H54 (cell line): ENCODE measurements at places on chromosomes 6 and 20.

- no peak for DNase-seq
Measured at GRCh38 chr6:112202639-112203341, 51.6 kb downstream of the LAMA4 start.

DNA sequence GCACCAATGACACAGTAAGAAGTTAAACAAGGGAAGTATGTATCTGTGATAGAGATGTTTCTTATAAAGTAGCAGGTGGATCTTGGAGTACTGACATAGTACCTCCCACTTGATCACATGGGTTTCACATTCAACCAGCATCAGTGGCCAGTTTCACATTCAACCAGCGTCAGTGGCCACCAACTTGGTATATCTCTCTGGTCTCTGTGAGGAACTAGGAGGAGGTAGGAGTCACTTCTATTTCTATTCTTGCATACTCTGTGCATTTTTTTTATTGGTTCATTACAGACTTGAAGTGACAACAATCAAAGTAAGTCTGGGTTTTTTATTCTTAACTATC is 200.3 kb upstream of the SIM1 start:
- no peak for DNase-seq

DNA sequence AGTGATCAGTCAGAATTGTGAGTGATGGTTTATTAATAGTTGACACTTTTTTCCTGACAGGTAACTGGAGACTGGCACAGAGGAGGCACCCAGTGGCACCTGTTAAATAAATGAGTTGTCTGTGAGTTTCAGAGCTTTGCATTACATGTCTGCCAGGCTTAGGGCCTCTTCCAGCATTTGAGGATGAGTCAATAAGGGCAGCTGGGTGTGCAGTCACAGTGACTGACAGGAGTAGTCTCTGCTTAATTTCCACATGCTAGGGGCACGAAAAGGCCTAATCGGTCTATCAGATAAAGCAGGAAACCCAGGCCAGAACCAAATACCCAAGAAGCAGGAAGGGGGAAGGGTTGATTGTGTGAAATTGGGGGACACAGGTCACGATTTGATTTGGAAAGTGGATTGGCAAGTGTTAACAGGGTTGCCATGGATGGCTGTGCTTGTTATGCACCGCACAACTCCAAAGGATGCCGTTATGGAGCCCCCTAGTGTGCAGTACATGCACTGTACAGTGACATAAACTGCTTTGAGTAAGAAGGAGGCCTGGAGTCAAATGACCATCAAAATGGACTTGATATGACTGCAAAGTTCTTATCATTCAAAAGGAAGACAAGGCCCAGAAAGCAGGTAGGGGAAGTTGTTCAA is 111.9 kb upstream of the GGTLC1 start:
- DNase-seq = peak; percentile 21

DNA sequence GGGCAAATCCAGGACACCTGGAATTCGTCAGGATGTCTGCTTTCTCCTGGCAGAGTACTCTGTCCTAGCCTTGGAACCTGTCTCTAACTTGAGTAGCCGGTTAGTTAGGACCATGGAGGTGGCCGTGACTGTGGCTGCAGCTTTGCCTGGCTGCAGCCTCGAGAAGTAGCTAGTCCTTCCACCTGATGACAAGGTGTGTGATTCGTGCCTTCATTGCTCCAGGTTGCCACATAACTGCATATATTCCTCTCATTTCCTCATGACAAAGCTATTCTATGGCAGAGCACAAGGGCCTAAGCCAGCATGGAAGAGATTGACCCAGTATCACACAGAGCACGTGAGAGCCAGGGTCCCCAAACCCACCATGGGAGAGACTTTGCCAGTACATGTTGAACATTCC is 39.8 kb upstream of the KIF25 start:
- DNase-seq = no peak

DNA sequence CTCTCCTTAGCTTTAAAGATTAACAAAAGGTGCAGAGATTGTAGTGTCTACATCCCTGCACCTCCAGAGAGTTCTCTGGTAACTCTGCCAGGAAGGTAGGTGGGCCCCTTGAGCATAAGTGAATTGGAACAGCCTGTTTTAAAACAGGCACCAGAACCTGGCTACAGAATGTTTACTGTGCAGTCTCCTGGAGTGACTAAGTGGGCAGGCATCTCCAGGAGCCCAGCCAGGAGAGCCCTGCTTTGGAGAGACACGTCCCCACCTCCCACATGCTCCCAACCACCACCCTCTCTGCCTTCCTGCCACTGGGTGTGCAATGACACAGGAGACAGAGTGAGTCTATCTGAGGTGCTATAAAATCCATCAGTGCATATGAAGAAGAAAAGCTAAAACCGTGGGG is 110.3 kb upstream of the EYA4 start:
- no peak for DNase-seq

- DNase-seq = no peak
Measured at GRCh38 chr20:20362774-20363433, 5.0 kb upstream of the INSM1 start.

DNA sequence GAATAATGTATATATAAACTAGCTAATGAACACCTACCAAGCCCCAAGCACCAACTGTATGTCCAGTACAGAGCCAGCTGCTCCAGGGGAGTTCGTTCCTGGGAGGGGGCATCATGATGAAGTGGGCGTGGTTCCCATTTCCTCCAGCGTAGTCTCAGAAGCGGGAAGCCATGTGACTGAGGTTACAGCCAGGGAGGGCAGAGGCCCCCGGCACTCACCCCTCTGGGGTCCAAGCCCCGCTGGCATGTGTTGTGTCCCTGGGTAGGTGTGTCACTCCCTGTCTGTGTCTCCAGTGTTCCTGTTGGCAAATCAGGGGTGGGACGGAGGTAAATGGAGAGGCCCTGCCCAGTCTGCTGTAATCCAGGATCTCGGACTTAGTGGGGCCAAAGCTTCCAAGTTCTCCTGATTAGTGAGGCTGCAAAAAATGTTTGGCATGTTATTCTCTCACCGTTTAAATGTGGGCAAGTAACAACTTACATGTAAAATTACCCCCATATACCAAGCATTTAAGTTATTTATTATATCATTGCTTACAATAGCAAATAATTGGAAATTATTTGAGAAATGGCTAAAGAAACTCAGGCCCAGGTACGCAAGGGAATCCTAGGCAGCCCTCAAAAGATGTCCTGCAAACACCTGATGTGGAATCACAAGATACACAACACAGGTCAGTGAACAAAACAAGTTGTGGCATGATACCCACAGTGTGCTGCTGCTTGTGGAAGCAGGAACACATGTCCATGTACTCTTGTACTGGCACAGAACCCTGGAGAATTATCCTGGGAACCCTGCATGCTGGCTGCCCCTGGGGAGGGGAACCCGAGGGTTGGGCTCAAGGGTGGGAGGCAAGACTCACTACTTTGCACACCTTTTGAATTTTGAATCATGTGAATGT is 22.2 kb downstream of the FAM110A start:
- DNase-seq = no peak
